Activated gamma-delta T cell (primary cell): ENCODE measurements at places on chromosomes 2 and 18.

DNA sequence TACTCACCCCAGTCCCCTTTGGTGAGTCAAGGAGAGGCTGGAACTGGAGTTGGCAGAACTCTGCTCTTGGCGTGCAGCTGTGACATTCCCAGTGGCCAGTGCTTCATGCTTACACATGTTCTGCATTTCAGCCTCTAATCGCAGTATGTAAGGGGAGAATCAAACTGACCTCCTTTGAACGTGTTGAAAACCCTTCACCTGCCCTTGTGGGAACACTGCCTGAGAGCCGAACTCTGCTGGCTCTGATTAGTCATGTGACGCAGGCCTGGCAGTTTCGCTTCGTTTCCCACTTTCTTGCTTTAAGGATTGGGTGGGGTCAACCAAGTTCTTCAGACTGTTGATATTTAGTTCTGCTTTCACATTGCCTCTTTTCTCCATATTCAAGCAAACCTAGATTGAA, 173.8 kb upstream of the BCL2L11 start:
- DNase-seq, result no peak

GRCh38 chr18:3248062-3248657, 559 bp downstream of the MYL12A start:
- no peak for DNase-seq

DNA sequence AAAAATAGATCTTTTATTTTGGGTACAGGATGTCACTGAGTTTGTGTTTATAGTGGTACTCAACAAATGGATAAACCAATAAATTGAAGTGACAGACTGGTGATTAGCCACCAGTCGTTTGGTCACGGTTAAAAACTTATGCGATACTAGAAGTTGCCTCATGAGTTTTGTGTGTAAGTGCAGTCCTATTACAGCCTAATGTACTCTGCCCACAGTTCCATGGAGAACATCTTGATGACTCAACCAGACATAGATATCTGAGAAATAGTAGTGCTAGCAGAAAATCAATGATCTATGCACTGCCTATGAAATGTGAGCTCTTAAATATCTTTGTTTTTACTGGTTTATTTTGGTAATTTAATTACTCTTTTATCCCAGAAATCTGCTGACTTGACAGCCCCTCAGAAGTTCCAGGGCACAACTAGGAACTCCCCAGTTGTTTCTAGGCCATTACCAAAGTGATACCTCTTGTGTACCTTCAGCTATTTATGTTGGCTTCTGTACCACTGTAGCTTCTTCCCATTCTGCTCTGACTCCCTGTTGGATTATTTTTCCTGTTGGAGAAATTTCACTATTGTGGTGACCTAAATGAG, 209.1 kb upstream of the KCNJ3 start:
- DNase-seq, result no peak

DNA sequence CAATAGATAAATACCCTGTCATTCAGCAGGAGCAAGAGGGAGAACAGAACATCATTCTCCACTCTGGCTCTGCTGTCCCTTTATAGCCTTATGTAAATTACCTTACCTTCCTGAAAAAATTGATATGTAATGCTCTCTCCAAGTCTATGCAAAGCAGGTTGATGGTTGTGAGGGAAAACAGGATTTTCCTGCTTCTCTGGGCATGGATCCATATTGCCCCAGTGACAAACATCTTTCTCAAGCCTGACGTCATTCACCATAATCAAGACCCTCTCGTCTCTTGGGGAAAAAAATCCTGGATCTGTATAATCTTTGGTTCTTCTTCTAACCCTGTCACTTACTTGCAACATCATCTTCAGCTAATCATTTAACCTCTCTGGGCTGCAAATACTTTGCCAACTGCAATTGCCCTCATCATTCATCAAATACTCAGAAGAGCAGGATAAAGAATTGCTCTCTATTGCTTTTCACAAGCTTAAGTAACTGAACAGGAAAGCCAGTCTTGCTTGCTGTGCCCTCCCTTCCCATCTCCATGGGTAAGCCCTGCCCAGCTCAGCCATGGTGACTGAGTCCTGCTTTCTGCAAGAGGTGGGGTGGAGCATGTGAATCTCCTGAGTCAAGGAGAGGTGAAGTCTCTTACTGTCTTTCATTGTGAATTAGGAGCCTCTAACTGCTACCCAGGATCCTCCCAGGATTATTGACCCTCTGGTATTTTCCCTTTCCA, 123.7 kb upstream of the KLF7 start:
- no peak for DNase-seq

DNA sequence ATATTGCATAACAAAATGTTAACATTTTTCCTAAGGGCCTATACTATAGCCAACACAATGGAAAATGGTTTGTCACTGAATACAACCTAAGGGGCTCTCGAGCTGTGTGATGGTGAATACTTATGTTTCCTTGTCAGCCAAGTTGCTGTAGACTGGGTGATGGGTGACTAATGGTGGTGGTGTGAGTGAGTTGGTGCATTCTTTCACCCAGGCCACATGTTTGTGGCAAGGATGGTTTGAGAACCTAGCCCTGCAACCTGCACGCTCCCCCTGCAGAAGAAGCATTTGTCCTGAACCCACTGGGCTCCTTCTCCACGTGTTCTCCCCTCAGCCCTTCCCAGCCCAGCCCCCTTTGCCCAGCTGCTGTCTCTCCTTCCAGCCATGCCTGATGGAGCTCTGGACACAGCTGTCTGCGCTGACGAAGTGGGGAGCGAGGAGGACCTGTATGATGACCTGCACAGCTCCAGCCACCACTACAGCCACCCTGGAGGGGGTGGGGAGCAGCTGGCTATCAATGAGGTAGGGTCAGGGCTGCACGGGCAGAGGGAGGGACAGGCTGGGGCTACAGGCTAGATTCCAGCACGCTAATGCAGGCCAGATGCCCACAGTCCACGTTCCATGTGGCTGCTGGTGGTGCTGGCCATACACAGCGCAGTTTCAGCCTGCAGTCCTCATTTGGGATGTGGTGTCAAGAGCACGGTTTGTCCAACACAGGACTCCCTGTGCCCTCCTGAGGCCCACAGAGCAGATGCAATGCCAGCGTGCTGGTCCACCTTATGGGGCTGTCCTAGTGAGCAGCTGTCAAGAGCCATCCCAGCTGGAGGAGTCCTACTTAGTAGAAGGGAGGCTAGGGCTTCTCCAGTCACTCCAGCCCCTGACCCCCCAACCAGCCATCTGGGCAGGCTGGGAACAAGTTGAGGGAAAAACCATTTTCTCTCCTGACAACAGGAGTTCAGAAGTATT, 65.4 kb downstream of the FAM168B start:
- no peak for DNase-seq

- DNase-seq, result no peak
Observed at GRCh38 chr18:57981308-57982028, 62.6 kb upstream of the NEDD4L start.

DNA sequence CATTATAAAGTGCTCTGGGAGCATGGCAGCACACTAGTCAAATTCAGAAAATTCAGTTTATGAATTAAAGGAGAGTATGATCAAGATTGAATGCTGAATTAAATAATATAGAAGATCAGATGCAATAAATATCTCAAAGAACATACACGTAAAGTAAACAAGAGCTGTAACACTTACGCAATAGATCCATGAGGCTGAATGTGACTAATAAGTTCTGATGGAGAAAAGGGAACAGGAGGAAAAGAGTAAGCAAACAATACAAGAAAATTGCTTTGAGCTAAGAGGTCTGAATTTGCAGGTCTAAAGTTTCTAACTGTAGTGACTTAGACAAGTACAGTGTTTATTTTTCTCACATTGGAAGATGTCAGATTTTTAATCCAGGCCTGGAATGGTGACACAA, 646.7 kb upstream of the ZNF804A start:
- no peak for DNase-seq

DNA sequence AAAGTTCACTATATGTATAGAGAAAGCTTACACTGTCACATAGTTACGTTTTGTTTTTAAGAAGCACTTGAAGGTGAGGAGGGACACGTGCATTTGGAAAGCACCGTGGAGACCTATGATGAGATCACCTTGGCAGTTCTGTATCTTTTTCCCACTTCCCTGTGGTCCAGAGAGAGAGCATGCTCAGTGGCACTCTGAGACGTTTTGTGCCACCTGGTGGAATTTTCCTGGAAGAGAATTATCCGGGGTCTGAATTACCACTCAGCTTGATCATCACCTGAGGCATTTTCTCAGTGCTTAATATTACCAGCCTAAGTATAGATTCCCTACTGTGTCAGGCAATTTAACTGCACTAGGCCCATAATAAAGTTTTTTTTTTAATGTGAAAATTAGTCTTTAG, 469.4 kb upstream of the SMIM21 start:
- no peak for DNase-seq

DNA sequence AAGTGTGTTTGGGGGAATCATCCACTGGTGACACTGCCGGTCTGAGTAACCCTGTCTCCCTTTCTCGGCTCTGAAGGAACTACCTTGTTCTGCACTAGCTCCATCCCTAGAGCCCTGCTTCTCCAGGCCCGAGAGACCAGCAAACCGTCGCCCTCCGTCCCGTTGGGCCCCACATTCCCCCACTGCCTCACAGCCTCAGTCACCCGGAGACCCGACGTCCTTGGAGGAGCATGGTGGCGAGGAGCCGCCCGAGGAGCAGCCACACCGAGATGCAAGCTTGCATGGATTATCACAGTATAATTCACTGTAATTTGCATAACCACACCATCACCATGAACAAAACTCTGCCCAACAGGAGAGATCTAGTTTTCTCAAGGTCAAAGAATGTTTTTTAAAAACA, 126.2 kb downstream of the MTCL1 start:
- DNase-seq, result no peak

GRCh38 chr2:11775384-11775783, 29.0 kb downstream of the LPIN1 start:
- DNase-seq, result no peak

- DNase-seq, result no peak
Observed at GRCh38 chr2:112143150-112143549, 5.0 kb downstream of the FBLN7 start.

DNA sequence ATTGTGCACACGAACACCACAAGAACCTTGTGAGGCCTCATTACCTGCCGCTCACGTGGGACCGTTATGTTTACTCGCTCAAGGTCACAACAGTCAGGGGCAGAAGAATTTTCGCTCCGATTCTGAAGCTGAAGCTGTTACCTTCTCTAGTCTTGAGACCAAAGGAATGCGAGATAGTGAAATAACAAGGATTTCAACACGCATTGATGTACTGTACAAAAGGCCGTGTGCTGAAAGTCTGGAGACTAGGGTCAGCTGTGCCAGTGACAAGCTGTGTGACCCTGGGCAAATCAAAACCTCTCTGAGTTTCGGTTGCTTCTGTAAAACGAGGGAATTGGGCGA, 583 bp downstream of the NEMP2 start:
- no peak for DNase-seq

DNA sequence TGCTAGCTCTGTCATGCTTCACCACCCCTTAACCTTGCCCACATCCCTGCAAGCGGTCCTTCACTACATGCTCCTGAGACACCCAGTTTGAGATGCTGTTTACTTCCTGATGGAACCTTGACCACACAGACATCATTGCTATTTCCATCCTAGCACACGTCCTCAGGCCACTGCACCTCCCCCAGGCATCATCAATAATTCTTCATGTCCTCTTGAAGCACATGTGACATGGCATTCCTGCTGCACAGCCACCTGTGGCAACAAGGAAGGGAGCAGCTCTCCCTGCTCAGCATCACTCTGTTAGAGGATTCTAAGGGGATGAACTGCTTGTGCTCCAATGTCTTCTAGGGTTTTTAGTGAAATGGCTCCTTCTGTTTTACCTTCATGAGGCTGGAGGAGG, 26.1 kb upstream of the ST3GAL5 start:
- DNase-seq, result no peak

DNA sequence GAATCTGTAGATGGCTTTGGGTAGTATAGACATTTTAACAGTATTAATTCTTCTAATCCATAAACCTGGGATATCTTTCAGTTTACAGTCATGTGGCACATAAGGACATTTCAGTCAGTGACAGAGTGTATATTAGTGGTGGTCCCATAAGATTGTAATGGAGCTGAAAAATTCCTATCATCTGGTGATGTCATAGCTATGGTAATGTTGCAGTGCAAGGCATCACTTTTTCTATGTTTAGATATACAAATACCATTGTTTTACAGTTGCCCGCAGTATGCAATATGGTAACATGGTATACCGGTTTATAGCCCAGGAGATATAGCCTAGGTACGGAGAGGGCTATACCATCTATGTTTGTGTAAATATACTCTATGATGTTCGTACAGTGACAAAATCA, 9.7 kb downstream of the CCDC150 start:
- DNase-seq, result no peak

DNA sequence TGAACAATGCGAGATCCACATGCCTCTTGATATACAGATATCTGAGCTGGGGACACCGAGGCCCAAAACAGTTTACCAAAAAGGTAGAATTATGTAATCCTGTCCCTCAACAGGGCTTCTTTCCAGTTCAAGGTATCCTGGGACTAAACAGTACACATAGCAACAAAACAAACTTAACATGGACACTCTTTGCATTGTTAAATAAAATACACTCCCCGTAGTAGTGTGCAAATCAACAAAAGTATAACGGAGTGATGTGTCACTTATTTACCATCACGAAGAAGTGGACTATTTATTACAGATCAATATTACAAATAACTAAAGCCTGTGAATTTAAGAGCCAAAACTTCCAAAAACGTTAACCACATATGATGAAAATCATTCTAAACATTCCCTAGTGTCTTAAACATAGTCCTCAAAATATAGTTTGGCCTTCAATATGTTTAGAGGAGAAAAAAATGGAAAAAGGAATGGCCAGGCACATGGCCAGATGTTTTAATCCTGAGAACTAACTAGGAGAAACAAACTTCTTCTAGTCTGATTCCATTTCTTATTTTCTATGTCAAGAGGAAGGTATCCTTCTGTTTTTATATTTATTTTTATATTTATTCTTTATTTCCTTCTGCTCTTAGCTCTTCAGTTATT, 377.5 kb downstream of the OSR1 start:
- no peak for DNase-seq

- no peak for DNase-seq
Observed at GRCh38 chr2:139122711-139123158, 342.5 kb upstream of the NXPH2 start.

- no peak for DNase-seq
Observed at GRCh38 chr2:36193680-36194079, 161.9 kb upstream of the CRIM1 start.

- DNase-seq, result no peak
Observed at GRCh38 chr2:96144481-96145035, 682 bp downstream of the DUSP2 start.

GRCh38 chr18:22347606-22348511, 69.9 kb downstream of the CTAGE1 start:
- no peak for DNase-seq

DNA sequence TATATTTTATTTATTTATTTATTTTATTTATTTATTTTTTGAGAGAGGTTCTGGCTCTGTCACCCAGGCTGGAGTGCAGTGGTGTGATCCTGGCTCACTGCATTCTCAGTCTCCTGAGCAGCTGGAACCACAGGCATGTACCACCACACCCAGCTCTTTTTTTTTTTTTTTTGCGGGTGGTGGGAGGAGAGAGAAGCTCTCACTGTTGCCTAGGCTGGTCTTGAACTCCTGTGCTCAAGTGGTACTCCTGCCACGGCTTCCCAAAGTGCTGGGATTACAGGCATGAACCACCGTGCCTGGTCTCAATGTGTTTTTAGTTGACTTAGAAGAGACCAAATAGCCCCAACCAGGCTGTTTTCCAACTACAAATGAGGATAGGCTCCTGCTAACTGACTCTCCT, 80.7 kb downstream of the PDCL3 start:
- DNase-seq, result no peak
